ENCODE measurements at places on chromosomes 5 and 9.
A peak's percentile ranks its signal among the peaks of the same experiment; 100 is the strongest.

DNA sequence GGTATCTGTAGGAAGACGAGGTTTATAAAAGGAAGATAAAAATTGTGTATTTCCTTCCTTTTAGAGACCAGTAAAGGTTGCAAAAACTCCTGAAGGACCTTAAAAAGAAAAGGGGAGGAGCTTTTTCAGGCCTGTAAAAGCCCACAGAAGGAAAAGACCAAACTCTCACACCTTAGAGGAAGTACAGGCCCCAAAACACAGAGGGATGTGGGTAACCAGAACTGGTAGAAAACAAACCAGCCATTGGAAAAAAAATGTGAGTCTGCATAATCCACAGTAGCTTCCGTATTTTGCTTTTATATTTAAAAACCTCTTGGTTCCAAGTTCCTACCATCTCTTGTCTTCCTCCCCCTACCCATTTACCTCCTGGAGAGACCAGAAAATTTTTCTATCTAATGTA is 8.5 kb downstream of the GIN1 start:
- no peak for DNase-seq

GRCh38 chr5:52787600-52788504 is at the start of the genes ITGA1 and PELO:
Gene ITGA1, plus strand, starts transcription at chr5:52787916. Its CDS starts 438 bp downstream, at chr5:52788354.
Gene PELO, plus strand, starts transcription at chr5:52787916. Its CDS starts 12,479 bp downstream, at chr5:52800395.
- peak; percentile 57 for DNase-seq

- DNase-seq, result no peak
Measured at GRCh38 chr9:14992516-14992915, 82.3 kb upstream of the FREM1 start.

- DNase-seq, result no peak
Measured at GRCh38 chr9:124569942-124570341, 62.7 kb upstream of the NR5A1 start.

DNA sequence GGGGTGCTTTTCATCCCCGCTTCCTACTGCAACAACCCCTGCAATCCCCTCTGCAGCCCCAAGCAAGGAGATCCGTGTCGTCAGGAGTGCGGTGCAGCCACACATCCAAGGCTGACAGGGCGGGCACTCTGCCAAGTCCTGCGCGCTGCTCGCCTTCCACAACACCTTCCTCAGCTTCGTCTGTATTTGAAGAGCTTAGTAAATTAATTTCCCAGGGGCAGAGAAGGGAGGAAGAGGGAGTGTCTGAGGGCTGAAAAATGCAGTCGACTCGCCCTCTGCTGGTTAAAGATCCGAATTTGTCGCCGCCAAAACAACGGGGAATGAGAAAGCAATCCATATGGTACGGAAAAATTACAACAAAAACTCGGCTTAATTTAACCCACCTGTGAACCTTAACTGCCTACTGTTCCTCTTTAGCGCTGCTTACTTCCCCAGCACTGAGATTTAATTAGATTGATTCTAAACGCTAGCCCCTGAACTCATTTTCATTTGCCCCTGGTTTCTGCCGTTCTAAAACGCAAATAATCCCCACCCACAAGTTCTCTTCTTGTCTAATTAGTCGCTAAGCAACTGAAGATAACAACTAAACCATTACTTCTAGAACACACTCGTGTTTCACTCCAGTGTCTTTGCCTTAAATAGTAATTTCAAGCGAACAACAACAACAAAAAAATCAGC is 10.9 kb upstream of the PCDHB1 start:
- DNase-seq, result peak; percentile 90

DNA sequence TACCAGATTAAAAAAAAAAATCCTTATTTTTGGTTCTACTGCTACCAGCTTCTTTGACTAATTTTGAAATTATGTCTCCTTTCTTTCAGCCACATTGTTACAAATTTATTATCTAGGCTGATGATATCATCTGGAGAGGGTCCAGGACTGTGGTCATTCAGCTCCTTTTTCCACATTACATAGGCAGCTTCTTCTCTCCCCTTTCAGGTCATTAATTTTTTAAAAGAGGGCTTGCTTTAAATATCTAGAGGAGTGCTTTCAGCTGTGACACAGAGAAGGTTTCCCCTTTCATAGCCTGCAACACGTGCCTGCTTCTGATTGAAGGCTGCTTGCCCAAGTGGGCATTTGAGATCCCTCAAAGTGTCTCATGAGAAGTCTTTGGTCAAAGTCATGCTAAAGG is 155.7 kb upstream of the PAPPA start:
- no peak for DNase-seq

DNA sequence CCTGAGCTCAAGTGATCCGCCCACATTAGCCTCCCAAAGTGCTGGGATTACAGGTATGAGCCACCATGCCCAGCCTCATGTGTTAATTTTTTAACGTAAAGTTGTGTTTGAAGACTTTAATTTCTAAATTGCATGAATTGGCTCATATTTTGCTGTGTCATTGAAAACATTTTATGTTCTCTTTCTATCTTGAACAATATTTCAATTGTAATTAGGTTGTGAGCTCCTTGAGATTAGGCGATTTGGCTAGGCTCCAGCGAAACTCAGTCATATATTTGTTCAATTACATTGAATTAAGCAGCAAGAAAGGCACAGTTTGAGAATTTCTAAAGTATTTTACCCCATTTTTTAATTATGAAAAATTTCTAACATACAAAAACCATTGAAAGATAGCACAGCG is 34.0 kb downstream of the GAPVD1 start:
- DNase-seq, result no peak

DNA sequence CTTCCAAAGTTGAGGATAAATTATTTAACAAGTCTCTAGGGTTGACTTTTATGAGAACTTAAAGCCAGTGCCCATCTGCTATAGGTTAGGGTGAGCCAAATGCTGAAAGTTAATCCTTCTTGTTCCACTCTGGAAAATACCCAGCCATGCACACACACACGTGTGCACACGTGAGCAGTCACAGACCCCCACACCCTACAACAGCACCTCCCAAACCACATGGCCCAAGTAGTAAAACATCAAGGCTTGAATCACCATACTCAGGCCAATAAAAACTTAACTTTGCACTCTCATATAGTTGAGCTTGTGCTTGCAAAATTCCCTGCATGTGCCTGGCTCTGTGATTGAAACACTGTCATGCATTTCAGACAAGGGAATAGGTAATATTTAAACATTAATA is 467.6 kb downstream of the ARHGEF28 start:
- no peak for DNase-seq

DNA sequence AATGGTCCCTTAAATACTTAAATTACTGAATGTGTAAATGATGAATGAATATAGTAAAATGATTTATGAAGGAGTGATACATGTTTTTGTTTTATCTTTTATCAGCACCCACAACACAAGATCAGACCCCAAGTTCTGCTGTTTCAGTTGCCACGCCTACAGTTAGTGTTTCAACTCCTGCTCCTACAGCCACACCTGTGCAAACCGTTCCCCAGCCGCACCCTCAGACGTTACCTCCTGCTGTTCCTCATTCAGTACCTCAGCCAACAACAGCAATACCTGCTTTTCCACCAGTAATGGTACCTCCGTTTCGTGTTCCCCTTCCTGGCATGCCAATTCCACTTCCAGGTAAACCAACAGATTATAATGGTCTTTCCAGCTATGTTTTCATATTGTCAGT is 16.3 kb downstream of the TCERG1 start:
- no peak for DNase-seq

- DNase-seq, result no peak
Measured at GRCh38 chr9:84748112-84748511, 78.6 kb downstream of the NTRK2 start.

DNA sequence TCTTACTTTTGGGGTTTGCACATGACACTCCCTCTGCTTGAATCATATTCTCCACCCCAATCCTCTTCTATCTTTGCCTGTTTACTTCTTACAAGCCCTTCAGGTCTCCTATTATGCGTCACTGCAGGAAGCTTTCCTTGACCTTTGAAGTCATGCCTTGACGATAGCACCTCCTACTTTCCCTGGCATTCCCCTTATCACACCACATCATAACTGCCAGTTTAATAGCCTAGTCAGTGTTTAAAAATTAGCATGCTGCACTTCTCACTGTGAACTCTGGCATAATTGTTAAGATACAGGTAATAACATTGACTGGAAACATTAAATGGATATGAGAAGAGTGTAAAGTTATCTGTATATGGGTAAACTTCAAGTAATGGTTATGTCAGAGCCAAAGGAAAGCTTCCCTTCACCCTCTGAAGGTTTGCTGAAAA is 37.1 kb upstream of the CEP120 start:
- DNase-seq, result peak; percentile 28

GRCh38 chr5:61002611-61003355 is 57.8 kb downstream of the NDUFAF2 start:
- DNase-seq, result no peak

DNA sequence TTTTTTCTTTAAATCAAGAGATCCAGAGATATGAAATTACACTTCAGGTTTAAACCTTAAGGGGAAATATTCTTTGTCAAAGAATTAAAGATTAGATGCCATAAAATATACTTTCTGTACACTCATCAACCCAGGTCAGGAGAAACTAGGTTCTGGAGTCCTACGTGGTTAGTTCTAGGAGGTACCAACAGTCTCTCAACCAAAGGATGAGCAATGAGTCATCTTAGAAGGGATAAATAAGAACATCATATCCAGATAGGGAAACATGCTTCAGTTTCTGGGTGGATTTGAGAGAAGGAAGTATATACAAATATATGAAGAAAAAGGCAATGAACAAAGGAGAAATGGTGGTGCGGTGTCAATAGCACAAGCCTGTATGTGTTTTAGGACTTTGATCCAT is 98.2 kb downstream of the CSNK1G3 start:
- no peak for DNase-seq

DNA sequence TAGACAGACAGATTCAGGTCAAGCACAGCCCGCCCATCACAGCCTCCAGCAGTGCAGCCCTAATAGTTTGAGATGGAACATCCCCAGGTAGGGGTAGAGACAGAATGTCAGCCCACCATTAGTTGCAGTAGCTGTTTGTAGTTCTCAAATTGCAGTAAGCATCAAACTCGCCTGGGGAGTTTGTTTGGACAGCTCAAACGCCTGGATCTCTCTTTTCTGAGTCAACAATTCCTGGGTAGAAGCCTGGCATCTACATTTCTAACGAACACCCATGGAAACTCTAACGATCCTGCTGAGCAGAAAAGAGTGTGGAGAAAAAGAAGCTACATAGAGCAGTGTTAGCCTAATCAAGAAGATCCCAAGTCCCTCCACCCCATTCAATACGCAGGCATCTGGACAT is 59.4 kb downstream of the ADAMTS16 start:
- no peak for DNase-seq

DNA sequence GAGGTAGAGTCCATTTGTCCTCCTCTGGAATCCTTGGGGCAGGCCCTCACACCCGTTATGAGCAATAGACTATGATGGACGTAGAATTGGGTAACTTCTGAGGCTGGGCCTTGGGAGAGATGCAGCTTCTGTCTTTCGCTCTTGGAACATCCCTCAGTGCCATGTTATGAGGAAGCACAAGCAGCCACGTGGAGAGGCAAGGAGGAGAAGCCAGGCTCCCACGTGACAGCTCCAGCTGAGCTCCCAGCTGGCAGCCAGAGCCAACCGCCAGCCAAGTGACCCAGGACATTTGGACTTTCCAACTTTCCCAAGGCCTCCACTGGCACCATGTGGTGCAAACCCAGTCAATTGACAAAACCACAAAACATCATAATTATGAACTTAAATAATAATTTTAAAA is 43.0 kb upstream of the BOD1 start:
- no peak for DNase-seq

DNA sequence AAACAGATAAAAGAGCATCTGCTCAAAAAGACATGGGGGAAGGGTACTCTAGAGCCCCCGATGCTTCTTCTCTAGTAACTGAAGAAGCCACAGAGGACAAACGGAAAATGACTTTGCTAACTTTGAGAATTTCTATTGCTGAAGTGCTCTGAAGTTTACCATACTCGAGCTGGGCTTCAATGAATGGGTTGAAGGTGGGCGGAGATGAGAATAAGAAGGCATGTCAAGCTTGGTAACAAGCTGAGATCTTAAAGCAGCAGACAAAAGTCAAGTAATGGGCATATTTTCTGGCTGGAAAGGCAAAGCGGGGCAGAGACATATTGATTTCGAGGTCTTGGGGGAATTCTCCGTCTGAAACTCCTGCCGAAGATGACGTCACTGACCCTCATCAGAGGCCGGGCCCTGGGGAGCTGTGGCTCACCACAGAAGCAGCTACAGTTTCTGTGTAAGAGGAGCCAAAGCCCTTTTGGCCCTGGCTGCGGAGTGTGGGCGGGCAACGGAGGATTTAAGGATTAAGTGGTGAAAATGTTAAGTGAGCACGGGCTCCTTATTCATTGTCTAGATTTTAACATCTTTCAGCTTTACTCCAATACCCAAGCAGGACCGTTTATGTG is 115.8 kb upstream of the SLIT3 start:
- no peak for DNase-seq

- no peak for DNase-seq
Measured at GRCh38 chr5:75620184-75620959, 9.1 kb downstream of the ANKDD1B start.

GRCh38 chr5:139565411-139566305 is 4.5 kb downstream of the UBE2D2 start:
- DNase-seq, result no peak

- DNase-seq, result no peak
Measured at GRCh38 chr5:56658972-56659371, 156.4 kb upstream of the MAP3K1 start.

- DNase-seq, result no peak
Measured at GRCh38 chr5:139650031-139650688, 2.0 kb downstream of the CXXC5 start.

DNA sequence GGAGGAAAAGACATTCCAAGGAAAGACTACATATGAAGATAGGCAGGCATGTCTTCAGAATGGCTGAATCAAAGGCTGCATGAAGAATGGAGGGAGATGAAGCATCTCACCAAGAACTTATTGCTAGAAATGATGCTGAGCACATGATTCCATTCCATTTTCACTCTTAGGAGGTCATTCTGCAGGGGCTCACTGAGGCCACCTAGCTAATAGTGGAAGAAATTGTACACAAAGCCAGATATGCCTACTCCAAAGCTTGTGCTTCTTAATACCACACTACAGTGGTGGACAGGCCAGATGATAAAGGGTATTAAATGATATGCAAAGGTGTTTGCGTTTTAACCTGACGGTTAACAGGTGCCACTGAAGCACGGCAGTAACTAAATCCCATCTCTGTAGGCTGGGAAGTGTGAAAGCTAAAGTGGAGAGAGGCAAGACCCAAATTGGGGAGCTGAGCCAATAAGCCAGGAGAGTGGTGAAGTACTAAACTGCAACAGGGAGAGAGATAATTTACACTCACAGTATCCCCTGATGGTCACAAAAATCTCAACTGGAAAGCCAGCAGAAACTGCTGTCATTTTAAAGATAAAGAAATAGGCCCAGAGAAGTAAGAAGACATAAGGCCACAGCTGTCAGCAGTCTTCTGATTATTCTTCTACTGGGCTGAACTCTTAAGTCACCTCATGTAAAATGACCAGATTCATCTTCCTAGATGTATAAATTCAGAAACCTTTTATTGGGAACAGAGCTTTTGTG is 14.6 kb downstream of the NDUFA8 start:
- DNase-seq, result peak; percentile 11

GRCh38 chr9:119544492-119544891 is 175.3 kb upstream of the BRINP1 start:
- DNase-seq, result peak; percentile 46
